Activated T-cell treated with anti-CD3 and anti-CD28 coated beads for 48 hours (primary cell): ENCODE measurements at places on chromosomes 4 and X.

DNA sequence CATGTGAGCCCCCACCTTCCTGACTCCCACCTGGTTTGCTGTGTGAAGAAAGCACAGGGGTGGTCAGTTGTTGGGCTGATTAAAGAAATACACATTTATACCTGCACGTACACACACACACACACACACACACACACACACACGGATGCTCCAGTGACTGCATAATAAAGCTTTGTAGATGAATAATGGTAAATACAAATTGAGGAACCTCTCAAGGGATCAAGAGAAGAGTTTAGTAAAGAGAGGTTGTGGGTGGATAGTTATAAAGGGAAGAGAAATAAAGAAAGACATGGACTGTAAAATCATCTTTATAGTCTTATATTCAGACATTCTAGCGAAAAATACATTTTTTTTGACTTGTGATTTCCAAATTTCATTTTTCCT, 144.1 kb downstream of the MGST2 start:
- no peak for DNase-seq

- DNase-seq, result no peak
Measured at GRCh38 chr4:23728971-23729370, 160.9 kb downstream of the PPARGC1A start.

DNA sequence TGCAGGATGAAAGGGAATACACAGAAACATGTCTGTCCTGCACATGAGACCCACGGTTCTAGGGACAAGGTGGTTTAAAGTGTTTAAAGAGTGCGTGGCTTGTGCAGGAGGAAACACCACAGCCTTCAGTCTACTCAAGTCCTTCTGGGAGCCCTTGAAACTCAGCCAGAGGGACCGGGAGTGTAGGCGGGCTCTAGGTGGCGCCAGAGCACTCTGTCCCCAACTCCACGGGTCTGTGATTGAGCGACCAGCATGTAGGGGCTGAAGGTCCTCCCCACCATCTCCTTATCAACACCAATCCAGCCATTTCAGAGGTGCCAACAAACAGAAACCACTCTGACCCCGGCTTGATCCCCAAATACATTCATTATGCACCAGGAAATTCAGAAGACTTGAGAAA, 82.0 kb upstream of the CLDN34 start:
- peak; percentile 43 for DNase-seq

DNA sequence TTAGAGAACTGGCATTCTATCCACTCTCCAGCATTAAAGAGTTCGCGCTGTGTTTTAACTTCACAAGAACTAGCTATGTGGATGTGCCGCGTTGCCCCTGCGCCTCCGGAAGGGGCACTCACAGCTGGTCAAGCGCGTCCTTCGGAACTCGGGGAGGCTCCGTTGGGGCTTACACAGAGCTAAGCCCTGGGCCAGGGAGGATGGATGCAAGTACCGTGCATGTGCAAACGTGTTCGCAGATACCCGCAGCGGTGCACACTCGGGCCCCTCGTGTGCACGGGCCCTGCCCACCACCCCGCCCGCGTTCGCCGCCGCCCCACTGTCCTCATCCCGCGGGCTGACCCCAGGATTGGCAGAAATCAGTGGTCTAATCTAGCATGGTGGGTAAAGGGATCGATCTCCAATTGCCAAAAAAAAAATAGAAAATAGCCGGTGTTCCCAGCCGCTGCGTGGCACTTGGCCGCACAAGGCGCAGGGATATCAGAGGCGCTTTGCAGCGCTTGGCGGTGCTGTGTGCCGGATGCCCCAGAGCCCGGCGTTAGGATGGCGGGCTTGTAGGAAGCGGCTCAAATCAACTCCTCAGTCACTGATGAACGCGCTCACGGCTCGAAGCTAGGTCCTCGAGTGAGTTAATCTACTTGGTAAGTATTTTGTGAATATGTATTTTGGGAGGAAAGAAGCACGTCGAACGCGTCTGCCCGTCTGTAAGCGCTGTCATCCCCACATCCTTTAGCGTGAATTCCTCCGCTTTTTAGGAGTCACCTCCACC, 989 bp upstream of the PCDH10 start:
- DNase-seq, result no peak

DNA sequence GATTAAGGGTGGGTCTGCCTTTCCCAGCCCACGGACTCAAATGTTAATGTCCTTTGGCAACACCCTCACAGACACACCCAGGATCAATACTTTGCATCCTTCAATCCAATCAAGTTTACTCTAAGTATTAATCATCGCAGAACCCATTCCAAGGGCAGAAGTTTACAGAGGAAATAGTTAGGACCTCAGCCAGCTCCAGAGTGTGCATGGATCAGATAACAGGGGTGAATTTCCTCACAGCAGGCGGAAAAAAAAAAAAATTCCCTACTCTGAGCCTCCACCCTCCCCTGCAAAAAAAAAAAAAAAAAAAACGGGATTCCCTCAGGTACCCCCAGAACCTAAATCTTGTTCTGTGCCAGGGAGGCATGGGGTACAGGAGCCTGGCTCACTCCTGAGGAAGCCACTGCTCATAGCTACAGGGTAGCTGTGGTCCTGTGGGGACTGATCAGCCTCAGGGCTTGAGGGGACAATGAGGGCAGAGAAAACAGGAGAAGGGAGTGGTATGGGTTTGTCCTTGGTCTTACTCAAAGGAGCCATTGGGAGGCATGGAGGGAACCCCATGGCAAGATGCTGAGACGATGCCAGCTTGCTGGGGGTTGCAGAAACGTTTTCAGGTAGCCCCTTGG, 113.0 kb downstream of the DHRSX start:
- DNase-seq, result no peak

- DNase-seq, result no peak
Measured at GRCh38 chr4:144681806-144682205, 35.9 kb downstream of the HHIP start.

DNA sequence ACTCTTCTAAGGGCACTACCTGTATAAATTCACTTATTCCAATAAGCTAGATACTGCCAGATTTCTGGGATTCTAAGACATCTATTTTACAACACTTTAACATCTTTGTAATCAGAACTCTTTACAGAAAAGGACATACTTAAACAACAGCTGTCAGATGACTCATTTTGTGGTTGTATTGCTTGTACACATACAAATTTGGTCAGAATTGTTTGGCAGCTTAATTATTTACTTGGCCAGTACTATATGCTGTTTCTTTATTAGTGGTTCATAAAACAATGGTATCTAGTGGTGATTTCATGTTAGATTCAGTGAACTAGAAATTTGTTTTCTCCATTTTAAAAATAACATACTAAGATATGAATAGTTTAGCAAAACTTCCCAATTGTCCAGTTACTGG, 27.2 kb downstream of the PALLD start:
- DNase-seq, result no peak

DNA sequence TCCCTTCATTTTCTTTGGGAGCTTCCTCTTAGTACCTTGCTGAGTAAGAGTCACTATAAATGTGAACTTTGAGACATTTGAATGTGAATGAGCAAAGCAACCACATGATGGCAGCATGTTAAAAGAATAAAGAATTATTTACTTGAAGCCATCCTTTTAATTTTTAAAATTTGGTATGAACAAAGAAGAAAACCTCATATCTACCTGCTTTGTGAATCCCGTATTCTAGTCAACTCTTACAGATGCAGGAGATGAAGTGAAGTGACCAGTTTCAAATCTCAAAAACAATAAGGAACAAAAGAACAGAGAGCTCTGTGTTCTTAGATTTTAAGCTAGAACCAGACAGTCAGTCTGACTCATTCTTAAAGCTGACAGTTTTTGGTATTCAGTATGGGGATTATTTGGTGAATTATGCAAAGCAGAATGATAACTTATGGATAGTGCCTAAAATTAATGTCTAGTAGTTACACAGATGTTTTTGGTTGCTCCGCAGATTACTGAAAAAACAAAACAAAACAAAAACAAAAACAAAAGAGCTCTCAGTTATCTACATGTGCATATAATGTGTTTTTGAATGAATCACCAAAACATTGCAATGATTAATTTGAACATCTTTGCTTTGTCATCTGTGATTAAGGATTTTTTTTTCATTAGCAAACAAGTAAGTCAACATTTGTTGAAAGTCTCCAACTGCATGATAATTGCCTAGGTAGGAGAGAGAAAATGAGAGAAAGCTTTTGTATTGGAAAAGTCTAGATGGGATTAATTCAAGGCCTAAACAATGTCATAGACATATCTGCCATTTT, 48.2 kb upstream of the H2AZ1 start:
- no peak for DNase-seq

DNA sequence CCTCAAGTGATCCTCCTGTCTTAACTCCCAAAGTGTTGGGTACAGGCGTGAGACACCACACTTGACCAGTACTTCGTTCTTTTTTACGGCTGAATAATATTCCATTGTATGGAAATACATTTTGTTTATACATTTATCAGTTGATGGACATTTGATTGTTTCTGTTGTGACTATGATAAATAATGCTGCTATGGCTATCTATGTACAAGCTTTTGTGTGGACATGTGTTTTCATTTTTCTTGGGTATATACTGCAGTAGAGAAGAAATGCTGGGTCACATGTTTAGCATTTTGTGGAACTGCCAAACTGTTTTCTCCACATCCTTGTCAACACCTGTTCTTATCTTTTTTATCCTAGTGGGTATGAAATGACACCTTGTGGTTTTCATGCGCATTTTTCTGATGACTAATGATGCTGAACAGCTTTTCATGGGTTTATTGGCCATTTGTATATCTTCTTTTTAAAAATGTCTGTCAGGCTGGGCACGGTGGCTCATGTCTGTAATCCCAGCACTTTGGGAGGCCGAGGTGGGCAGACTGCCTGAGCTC, 37.3 kb downstream of the SAT1 start:
- DNase-seq, result no peak

- DNase-seq, result peak; percentile 43
Measured at GRCh38 chrX:46325312-46325877, 219.8 kb downstream of the ZNF674 start.

GRCh38 chr4:127601029-127601428, 31.7 kb upstream of the INTU start:
- DNase-seq, result no peak

GRCh38 chrX:39442332-39442731, 641.1 kb downstream of the MID1IP1 start:
- DNase-seq, result no peak

DNA sequence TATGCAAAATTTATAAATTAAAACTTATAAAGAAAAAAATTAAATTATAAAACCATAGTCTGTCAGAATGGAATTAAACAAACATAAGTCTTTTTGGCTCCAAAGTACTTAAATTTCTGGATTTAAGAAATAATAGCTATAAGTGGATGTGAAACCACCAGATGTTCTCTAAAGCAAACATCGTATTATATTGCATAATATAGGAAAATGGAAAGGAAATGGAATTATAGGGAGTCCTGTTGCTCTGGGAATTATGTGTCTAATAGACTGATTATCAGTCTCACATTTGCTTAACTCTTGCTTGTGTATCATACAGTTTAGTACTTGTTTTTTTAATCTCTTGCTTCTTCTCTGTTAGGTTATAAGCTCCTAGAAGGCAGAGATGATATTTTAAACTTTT, 819.2 kb downstream of the RAPGEF2 start:
- DNase-seq, result no peak

GRCh38 chr4:148151806-148152205, 290.4 kb downstream of the NR3C2 start:
- no peak for DNase-seq

GRCh38 chr4:139740121-139740520, 74.5 kb downstream of the MGST2 start:
- no peak for DNase-seq
